ENCODE measurements at places on chromosomes 2 and 18.

GRCh38 chr18:58547864-58548263 is 81.0 kb downstream of the ALPK2 start:
- DNase-seq = no peak

DNA sequence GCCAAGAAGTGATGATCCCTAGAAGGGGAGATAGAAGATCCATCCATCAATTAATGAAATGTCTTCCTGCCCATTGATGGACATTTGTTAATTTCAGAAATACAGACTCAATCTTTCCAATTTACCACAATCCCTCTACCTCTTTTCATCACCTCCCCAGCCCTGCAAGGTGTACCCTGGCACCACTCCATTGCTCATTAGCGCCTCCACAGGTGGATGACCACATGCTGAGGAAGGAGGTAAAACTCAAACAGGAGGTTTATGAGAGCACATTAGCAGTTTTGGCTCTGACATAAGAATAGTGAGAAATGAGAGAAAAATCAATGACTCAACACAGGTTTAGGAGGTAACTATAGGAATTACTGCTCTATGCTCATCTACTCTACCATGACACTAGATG is 208.0 kb downstream of the C1D start:
- peak; percentile 21 for DNase-seq

- DNase-seq = no peak
These were observed 476.7 kb downstream of the TXNL1 start for GRCh38 chr18:56161566-56162260.

DNA sequence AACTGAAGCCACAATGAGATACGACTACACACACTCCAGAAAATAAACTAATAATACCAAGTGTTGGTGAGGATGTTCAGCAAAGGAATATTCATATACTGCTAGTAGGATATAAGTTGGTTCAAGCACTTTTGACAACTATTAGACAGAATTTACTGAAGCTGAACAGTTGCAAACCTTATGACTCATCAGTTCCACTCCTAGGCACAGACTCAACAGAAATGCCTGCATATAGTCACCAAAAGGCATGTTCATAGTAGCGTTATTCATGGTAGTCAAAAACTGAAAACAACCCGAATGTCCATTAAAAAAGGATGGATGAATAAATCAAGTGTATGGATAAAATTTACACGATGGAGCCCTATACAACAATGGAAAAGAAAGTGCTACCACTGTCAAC is 232.0 kb downstream of the ANAPC1 start:
- no peak for DNase-seq

DNA sequence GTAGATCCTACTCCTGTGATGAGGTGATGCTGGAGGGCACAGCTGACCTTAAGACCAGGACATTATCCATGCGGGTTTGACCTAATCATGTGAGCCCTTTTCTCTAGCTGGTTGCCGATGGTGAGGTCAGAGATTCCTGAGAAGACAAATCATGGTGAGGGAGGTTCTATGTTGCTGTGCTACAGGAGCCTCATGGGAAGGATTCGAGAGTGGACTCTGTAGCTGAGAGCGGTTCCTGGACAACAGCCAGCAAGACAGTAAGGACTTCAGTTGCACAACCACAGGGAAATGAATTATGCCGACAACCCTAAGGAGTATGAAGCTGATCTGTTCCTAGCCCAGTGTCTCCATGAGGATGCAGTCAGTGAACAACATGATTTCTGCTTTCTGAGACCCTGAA is 80.4 kb downstream of the EPB41L3 start:
- no peak for DNase-seq

DNA sequence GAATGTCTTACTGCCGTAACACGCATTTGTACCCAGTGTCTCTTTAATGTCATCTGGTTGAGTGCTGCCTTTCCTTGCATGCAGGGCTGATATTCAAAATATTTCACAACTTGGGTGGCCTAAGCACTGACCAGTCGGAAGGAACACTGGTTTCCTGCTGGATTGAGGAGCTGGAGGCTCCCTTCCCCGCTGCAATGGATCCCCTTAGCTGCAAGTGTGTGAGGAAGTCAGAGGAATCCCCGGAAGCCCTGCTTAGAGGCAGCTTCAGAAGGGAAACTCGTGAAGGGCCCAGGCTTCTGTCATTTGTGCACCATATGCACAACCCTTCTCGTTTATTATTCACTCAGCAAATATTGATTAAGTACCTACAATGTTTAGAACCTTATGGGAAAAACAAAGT is 33.2 kb upstream of the SP3 start:
- DNase-seq = no peak

DNA sequence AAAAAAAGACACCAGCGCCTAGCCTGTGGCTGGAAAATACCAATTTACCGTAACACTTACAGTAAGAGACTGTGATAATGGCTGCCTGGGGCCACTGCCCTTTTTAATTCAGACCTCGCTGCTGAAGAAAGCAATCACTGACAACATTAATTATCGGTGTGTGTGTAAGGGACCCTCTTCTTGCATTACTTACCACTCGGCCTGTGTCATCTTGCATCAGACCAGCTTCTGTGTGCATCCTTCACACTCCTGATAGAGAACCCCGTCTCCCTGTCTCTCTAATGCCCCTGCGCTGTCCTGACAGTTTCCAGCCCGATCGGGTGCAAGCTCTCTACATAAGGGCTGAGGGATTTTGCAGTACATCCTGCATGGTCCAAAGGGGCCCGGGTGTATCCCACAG is 124.4 kb downstream of the ZNF516 start:
- no peak for DNase-seq

DNA sequence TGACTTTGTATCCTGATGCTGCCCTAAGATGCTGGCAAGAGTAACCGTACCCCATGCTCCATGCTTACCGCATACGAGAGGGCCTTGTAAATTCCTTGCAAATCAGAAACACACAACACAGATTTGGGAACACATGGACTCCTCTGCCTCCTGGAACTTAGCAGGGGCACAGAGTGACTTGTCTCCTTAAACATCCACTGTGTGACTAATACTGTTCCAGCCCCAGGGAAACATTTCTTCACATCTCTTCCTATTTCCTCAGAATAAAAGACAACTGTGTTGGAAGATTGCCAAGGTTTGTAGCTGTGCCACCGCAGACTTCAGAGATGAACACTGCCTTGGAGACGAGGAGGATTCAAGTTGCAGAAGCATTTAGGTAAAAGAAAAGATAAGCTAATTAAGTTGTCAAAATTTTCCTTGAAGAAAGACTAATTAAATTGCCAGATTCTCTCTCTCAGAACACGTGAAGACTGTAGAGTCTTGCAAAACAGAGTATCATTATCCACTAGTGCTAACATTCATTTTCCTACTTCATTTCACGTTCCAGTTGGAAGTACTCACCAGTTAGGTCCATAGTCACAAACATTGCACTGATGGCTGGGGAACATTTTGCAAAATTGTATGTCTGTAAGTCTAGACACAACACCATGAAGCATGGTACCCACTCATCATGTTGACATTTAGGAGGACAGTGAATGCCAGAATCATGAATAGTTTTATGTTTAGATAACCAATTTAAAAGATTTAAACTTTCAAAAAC is 188.8 kb downstream of the TSN start:
- DNase-seq = no peak

GRCh38 chr2:179422037-179422643 is 157.5 kb upstream of the SESTD1 start:
- DNase-seq = peak; percentile 77

DNA sequence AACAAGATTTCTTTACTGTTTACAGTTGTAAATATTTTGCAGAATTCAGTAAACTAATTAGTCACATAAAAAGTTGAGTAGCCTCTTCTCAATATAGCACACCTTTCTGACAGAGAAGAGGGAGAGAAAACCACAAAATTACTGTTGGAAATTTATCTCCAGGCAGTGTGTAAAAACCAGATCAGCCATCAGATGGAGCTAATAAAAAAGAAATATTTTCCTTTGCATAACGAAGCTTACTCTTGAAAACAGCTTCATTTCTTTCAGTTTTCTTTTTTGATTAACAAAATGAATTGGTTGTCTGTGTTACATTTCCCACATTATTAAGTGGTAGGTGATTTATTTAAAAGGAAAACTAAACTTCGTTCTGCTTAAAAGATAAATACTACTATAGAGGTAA is 259.3 kb upstream of the KCNJ3 start:
- DNase-seq = no peak

GRCh38 chr2:73896362-73897239 is 3.8 kb downstream of the ACTG2 start:
- DNase-seq = no peak

GRCh38 chr18:3333721-3334386 is 71.9 kb downstream of the MYL12B start:
- DNase-seq = no peak

DNA sequence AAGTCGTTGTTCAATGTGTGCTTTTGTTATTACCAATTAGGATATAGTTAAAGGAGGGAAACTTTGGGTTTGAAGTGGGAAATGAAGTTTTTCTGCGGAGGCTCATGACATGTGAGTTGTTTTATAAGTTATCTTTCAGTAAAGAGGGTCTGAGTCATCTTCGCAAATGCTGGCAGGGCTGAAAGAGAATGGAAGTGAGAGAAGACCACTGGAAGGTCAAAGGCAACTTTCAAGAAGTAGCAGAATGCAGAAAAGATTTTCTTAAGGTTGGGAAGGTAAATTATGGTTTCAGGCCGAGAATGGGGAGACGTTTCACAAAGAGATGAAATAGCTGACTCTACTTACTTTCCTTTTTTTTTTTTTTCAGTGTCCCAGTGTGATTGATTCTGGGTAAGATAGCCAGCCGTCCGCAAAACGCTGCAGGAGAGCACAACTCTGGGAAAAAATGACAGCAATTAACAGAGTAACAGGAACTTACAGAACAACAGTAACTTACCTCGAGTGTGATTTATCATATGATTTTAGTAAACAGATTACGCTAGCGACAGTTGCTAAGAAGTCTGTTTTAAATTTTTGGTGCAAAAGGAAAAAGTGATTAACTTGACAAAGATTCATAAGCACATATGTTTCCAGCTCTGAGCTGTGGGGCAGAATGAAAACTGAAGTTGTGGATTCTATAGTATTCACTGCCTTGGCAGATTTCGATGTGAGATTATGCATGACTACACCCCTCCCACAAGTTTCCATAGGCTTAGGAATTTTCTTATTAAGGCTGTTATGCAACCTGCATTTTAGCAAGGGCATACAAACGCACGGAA is 46.8 kb upstream of the ACTR3 start:
- no peak for DNase-seq

GRCh38 chr2:69366-70344 is 23.4 kb upstream of the FAM110C start:
- peak; percentile 27 for DNase-seq

GRCh38 chr2:121080013-121080772 is 204.8 kb downstream of the TFCP2L1 start:
- DNase-seq = peak; percentile 44

DNA sequence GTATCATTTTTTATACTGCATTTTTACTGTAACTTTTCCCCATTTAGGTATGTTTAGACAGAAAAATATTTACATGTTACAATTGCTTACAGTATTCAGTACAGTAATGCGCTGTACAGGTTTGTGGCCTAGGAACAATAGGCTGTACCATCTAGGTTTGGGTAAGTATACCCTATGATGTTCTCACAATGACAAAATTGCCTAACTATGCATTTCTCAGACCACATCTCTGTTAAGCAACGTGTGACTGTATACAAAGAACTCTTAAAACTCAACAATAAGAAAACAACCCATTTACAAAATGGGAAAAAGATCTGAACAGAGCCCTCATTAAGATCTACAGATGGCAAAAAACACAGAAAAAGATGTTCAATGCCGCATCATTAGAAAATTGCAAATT is 29.4 kb downstream of the FAM210A start:
- DNase-seq = no peak
